ENCODE measurements at places on chromosomes 11 and 22.

- no peak for DNase-seq
Measured at GRCh38 chr11:120900643-120901042, 123.3 kb upstream of the TBCEL start.

DNA sequence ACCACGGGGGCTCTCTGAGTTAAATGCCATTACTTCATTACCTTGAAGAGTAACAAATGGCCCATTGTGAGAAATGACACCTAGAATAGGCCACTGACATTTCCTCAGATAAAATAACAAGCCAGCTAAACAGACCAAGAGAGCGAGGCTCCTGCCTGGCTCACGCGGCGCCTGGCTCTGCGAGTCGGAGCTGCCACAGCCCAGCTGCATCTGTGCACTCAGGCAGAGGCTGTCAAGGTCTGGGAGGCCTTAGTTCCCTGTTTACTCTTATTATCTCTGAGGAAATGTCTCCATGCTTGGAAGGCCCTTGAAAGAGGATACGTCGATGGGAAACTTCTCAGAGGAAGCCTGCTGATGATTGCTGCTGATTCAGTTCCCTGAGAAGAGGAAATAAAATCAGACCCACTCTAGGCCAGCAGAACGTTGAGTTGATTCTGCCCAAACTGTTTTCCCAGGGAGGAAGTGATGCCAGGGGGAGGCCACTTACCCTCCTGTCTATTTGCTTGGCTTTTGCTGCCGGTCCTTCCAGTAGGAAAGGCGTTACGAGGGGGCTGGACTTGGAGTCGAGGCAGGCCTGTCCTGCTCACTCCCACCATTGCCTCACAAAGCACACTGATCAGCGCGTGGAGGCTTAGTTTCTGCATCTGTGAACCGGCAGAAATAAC, 208.8 kb downstream of the TBC1D22A start:
- no peak for DNase-seq

DNA sequence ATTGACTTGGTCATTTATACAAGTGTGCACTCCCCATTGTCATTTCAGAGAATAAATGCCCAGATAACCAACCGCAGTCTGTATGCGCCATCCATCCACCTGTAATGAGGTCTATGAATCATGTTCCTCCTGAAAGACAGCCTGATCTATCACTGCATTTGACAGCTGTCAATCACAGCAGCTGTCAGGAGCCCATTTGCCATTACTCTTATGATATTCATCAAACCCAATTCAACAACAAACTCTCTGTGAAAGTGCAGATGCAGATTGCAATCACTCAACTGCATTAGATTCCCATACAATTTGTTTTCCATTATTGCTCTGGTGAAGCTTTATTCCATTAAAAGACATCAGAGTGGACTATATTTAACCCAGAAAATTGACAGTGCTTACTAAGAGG, 586.9 kb upstream of the KIRREL3 start:
- DNase-seq: no peak

DNA sequence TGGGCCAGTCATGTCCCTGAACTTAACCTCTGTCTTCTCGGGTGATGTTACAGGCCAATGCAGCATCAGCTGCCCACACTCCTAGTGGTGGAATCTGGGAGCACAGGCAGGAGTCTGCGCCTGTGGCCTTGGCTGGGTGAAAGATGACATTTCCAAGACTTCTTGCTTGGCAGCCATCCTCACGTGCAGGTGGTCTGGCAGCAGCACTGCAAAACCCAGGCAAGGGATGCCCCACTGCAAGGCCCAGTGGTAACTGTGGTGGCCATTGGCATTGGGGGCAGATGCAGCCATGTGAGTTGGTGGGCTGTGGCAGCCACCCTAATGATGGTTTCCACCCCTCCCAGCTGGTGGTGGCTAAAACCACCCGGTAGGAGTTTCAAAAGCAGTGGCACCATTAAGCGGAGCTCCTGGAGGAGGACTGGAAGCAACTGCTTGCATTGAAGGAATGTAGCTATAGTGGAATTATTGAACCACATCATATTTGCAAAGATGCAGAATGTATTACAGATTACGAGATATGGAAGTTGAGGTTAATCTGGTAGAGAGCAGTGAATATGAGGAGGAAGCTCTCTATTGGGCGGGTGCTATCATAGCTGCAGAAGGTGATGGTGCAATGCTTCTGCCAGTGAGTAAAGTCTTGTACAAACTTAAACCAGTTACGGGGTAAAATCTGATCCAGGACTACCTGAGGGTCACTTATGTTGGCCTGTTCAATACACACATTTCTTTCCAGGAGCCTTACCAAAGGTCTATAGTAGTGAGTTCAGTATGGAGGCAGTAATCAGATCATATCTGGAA, 120.7 kb upstream of the TOP3B start:
- peak; percentile 57 for DNase-seq

DNA sequence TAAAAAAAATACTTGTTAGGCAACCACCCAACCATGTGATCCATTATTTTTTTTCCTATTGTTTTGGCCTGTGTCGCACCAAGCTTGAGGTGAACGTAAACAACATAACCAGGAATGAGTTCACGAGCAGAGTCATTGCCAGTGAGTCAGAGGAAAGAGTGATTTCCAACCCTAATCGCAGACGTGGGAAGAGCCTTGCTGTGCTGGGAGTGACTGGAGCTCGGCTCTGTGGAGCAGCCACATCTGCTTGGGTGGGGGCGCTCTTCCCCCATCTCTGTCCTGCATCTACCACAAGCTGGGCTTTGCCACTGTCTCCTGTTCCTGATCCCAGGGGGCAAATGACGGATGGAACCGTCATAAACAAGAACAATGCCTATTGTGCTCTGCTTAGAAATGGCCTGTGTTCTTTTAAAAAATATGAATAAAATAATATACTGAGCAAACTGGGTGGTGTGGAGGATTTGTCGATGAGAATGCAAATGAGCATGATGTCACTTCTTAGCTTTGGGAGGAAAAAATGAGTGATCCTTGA, 210.0 kb downstream of the KIRREL3 start:
- DNase-seq: no peak

GRCh38 chr11:74147199-74147929, 23.4 kb downstream of the C2CD3 start:
- DNase-seq: no peak

DNA sequence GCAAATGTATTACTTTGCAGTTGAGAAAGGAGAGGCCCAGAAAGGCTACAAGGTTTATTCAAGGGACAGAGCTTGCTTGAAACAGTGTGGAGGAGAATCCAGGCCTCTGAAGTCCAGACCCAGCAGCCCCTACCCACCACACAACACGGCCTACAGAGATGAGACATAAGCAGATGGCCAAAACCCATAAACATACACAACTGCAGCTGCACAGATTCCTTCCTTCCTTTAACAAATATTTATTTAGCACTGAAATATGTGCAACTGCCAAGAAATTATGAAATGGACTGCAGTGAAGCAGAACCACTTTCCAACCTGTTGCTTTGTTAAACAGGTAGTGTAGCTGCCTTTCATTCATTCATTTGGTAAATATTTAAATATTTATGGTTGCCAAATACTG, 122.3 kb downstream of the SPATA19 start:
- DNase-seq: no peak

GRCh38 chr22:41933411-41934177, 7.0 kb upstream of the TNFRSF13C start:
- no peak for DNase-seq

DNA sequence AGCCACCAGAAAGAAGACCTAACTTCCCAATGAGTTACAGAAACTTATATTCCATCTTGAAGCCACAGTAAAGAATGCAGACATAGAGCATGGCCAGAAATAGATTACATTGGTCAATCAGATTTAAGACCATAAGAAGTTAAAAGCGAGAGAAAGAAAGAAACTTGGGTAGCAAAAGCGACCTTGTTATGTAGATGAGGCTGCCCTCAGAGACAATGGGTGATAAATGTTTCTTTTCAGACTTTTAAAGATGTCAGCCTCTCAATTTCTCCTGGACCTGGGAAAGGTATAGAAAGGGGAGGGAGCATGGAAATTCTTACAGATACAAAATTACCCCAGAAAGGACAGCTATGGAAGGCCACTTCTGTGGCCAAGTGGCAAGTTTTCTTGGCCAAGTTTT, 732.6 kb upstream of the LUZP2 start:
- DNase-seq: no peak

DNA sequence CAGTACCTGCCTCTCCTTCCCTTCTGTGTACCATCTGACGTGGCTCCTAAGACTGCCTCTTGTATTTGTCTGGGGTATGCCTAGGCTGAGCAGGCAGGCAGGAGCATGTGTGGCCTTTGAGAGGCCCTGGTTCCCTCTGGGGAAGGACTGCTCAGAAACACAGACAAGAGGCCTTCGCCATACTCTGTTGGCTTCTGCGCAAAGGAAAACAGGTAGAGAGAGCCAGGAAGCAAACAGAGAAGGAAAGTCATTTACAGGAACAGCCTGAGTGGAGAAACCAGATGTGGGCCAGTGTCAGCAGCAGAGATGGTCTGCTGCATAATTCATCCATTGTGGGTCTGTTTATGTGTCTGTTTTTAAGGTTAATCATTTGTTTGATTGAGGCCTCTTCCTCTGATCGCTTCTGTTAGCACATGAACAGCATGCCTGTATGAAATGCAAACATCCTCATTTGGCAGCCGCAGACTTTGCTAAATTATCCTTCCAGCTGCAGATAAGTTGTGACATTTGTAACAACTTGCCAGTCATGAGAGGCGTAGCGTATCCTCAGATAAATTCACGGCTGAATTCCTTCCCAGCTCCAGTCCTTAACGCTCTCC, 119.4 kb downstream of the GALNT18 start:
- no peak for DNase-seq

- DNase-seq: peak; percentile 77
Measured at GRCh38 chr22:25572708-25573171, 8.3 kb downstream of the GRK3 start.

DNA sequence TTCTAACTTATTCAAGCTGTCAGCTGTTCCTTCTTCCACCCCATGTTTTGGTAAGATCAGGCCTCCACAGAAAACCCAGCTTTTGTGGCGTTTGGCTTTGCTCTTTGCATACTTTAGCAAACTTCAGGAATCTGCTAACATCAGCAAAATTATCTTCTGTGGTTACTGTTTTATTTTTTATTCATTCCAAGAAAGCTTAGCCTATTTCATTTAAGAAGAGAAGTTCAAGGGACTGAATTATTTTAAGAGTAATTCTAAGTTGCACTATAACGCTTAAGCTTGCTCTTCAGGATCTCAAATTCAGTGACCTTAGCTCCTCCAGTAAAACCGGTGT, 1.1 kb downstream of the JHY start:
- DNase-seq: no peak

All from OCI-M1 (cell line).